ENCODE measurements at places on chromosomes 7 and 10.

DNA sequence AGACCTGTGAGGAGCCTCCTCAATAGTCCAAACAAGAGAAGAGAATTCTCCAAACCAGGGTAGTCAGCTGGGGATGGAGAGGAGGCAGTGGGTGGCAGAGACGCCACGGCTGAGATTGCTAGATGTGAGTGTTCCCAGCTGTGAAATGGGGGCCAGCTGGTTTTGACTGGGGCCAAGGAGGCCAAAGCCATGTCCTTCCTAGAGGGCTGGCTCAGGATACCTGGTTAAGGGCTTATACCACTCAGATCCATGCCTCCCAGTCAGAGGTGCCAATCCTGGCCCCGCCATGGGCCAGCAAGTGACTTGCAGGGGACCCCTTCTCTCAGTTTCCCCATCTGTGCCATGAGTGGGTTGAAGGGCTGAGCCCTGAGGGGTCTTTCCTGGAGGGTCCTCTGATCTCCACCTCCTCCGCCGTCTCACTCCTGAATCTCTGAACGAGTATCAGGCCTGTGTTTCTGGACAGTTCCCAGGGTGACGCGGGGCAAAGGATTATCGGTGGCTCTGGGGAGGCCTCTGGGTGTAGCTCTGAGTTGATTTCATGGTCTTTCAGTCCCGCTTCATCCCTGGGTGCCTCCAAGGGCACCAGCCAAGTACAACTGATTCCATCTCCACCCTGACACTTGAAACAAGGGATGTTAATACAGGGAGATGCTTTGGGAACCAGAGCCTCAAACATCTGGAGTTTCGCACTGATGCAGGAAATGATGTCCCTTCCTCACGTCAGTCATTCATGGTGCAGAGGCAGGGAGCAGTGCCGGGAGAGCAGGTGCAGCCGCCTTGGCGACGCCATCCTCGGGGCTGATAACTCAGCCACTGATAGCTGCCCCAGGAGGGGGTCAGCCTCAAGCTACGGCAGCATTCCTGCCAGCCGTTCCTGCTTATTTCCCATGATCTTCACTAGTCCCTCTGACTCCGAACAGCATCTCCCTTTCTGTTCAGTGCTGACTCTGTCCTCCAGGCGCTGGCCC is 126.7 kb downstream of the RGS10 start:
- DNase-seq = no peak

DNA sequence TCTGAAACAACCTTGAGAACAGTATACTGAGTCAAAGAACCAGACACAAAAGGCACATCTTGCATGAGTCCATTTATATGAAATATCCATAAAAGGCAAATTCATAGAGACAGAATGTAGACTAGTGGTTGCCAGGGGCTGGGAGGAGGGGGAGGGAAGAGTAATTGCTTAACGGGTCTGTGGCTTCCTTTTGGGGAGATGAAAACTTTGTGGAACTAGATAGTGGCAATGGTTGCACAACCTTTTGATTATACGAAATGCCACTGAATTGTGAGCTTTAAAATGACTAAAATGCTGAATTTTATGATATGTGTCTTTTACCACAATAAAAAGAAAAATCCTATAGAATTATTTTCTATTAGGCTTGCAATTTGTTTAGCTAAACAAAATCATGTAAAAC is 16.8 kb downstream of the ADRB1 start:
- DNase-seq = no peak

GRCh38 chr7:110607050-110607857 is 483.7 kb upstream of the LRRN3 start:
- DNase-seq = no peak

DNA sequence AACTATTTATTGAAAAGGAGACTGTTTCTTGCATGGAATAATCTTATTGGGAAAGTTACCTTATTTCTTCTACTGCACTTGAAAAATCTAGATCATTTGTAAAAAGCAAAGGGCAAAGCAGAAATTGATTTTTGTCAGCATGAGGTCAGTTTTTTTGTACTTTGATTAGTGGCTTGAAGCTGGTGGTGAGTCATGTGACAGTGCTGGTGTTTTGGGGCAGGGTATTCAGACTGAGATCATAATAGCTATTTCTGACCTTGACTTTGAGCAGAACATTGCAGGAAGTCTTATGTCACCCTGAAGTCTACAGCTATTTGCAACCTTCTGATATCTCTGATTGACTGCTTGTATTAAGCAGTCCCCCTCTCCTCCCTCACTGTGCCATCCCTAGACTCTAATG is 66.3 kb upstream of the SORCS3 start:
- DNase-seq = no peak

DNA sequence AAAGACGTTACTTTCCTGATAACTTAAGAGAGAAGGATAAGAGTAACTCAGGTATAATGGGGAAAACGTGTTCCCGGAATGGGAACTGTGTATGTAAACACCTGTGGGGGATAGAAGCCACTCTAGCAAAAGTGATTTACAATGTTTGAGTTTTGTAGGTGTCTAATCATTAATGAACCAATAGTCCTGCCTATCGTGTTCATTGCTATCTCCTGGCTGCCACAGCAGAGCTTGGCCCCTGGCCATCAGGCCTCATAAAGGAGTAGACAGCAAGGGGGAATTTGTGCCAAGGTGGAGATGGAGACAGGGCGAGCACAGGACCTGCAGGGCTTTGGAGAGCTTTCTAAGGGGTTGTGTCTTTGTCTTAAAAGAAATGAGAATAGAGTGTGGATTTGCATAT is 102.1 kb downstream of the GAD2 start:
- no peak for DNase-seq

- DNase-seq = no peak
Observed at GRCh38 chr7:7971308-7972040, 2.9 kb downstream of the GLCCI1 start.

DNA sequence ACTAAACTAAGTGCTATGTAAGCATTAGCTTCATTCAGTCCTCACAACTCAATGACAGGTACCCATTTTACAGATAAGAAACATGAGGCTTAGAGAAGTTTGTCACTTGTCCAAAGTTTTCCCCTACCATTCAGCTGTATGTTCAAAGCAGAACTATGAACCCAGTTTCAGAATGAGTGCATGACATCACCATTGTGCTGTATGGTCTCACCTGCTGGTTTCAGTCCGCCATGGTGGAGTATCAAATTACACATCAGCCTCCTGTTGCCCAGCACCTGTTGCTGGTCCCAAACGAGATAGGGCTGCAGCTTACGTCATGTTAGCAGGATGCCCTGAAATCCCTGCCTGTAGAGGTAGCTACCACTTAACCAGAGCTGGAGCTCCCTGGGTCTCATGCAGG is 95.0 kb downstream of the DYNC1I1 start:
- no peak for DNase-seq

DNA sequence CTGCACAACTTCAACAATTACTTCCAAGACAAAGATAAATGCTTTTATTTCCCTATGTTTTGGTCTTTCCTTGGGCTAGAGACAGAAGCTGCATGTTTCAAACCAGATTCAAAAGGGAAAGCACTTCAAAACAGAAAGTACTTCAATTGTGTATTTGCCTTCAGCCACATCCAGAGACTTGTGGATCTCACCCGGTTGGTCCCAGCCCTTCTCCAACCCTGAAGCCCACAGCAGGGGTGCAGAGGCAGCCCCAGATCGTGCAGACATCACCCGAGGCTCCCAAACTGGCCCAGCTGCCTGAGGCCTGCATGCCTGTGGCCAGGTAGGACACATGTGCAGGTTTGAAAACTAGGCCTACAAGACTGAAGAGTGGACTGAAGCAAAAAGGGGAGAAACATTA is 80.8 kb downstream of the ALOX5 start:
- no peak for DNase-seq

DNA sequence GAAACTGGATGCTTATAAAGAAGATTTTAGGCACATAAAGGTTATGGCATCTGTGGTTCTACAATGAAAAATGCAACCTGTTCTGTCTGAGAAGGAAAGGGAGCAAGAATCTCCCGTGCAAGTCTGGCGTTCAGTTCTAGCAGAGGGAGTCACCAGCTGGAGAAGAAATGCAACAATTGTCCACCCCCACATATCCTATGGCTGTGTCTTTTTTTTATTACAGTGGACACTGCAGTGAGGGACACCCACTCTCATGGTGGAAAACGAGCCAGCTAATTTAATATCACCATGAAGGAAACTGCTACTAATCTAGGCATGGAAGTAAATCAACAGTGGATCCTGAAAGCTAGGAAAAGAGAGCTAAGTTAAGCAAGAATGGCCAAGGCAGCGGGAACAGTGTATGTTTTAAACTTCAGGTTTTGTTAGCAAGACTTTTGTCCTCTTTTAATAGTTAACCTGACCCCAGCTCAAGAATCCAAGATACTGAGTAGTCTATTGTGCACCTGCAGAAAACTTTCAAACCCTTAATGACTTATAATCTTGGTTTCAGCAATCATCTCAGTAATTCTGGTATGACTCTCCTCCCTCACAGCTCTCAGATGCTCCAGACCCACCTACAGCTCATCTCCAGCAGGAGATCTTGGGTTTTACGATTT is 149.3 kb downstream of the FGFR2 start:
- no peak for DNase-seq

GRCh38 chr7:97026715-97027426 is 2.2 kb upstream of the DLX5 start:
- no peak for DNase-seq

DNA sequence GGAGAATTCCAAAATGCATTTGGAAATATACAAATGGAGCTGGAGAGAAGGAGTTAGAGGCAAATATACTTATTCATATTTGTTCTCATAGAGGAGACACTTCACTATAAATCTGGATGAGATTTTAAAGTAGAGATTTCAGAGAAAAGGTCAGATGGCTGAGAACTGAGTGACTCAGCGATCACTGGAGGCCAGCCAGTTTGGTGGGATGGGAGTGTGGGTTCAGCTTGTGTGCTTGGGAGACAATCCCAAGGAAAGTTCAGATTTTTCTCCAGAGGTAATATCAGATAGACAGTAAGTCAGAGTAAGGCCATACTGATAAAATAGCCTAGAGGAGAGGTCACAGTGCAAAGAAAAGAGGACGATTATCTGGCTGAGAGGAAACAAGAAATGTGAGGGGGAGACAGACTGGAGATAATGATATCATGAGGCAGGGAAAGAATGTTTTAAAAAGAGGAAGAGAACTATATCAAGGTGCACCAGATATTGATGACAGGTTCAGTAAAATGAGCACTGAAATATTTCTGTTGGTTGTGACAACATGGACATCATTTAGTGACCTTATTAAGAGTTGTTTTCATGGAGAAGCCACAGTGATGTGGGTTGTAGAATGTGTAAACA is 67.0 kb downstream of the MDFIC start:
- no peak for DNase-seq

DNA sequence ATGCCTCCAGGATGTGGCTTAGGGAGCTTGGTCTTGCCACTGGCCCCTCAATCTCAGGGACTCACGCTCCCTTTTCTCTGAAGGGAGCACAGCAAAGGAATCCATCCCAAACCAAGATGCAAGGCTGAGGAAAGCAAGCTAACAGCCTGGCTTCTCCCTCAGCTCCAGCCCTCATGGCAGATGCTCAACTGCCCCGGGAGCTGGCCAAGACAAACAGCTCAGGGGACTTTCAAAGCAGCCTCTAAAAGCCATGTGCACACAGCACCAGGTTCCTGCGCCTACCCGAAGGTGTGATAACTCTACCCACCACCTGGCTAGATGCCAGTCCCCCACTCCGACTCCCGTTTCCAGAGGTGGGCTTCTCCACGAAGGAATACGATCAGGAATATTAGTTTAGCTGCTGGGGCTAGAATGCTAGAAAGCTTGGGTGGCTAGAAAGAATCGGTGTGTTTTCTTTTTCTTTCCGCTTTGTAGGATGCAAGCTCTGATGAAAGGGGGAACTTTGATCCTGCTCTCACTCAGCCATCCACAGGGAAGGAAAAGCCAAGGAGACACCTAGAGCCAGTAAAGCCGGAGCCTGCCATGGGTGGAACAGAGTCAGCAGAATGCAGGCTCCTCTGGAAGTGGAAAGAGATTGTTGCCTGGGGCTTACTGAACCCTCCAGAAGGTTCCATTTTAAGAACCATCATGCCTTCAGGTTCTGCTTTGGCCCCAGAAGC is 89.0 kb upstream of the FGFR2 start:
- no peak for DNase-seq

GRCh38 chr7:101731502-101732084 is 85.8 kb upstream of the CUX1 start:
- no peak for DNase-seq

- DNase-seq = no peak
Observed at GRCh38 chr10:86300399-86300925, 66.1 kb downstream of the GRID1 start.

DNA sequence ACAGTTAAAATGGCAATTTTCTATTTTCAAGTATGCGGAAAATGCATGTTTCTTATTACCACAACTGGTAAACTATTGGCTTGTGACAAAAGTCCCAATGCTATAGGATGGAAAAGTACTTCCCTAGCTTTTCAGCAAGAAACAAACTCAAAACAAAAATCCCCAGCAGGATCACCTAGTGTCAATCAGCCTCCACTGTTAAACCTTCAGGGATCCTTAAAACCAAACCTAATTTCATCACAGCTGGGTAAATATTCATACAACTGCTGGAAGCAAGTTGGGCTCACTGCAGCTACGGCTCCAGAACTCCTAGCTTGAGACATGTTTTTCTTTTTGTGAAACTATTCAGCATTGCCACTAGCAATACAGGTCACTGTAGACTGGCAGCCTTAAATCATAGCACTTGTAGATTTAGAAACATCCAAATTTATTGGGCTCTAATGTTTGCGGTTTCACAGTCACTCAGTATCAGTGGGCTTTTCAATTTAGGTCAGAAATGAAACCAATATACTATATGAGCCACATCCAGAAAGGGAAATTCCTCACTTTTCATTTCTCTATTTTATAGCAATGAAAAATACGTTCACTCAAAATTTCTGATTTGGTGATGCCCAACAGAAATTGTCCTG is 145.2 kb upstream of the ANK3 start:
- no peak for DNase-seq

DNA sequence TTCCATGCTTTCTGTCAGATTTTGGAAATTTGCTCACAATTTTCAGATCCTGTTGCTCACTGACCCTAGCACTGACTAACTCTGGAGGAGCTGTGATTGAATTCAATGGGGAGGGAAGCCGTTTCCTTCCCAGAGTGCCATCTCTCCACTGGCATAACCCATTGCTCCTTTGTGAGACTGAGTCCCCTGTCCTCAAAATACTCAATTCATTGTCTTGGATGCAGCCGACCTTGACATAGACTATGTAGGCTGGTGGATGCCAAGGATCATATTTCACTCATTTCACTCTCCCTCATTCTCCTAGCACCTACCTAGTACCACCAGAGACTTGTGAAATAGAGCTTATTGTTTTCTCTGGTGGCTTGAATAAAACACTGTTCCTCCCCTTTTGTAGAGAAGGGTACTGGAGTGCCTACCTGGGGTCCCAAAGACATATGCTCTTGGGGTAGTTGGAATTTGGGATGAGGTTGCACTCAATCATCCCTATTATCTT is 511.3 kb upstream of the ZMIZ1 start:
- DNase-seq = no peak

GRCh38 chr10:117133273-117134055 is 4.6 kb downstream of the VAX1 start:
- DNase-seq = no peak

DNA sequence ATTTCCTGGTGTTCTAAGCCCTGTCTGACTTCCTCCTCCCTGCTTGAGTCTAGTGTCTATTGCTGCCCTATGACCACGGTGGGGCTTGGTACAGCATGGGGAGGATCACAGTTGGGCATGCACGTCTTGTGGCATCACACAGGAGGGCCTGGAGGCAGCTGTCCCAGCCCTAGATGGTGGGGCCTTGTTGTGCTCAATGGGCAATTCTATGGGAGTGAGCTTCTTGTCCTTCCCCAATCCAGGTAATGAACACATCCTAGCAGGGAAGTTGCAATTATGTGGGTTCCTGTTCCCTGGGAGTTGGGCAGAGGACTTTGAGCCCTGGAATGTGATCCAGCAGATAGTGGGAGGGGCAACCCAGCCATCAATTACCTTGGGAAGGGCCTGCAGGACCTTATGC is 10.8 kb upstream of the FAM3C start:
- no peak for DNase-seq

All from keratinocyte (primary cell).